ENCODE measurements at places on chromosomes 6 and 20.

DNA sequence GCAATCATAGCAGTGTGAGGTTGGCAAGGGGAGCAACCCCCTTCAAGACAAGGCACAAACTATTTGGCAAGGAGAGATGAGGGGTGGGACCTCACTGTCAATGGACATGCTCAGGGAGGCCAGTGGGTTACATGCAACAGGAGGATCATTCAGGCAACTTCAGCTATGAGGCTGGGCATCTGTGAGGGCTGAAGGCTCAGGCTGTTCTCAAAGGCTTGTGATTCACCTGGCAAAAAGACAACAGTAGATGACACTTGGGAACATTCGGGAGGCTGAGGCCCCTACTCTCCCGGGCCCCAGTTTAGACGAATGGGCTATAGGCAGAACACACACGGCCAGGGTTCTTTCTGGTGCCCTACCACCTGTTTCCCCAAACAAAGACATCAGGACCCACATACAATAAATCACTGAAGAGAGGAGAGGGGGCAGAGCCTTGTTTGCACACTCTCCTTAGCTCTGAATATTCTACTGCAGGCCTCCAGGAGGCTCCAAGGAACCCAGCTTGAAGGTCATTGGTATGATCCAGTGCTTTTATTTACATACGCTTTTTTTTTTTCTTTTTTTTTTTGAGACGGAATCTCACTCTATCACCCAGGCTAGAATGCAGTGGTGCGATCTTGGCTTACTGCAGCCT, 7.9 kb downstream of the TUBB start:
- no peak for DNase-seq

DNA sequence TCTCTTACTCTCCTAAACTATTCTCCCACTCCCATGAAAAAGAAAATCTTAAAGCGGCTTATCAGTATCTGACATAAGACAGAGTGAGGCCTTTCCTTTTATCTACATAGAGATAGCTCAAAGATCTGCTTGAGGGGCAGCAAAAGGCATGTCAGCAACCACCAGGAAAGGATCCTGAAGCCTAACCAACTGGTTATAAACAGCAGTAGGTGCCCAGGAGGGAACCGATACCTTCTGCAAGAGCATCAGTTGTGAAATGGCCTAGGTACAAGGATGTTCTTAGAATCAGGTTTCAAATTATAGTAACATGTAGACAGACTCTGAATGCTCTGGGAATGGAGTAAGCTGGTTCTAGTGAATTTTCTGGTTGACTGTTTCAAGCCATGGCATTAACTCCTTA, 21.4 kb downstream of the JARID2 start:
- DNase-seq = no peak

DNA sequence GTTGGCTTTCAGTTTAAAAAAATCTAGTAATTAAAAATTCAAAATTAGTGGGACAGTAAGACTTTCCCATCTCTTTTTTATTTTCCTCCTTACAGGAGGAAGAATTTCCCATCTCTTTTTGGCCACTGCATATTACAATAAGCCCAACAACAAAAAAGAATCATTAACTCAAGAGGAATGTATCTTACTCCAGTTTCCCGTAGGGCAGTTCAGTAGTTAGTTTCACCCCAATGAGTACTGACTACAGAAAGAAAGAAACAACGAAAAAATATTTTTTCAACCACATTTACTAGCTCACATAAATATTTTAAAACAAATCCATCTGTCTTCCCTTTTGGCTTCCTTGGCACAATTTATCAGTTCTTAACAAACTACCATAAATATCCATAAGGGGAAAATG, 14.9 kb upstream of the BLOC1S5 start:
- no peak for DNase-seq

GRCh38 chr6:14200047-14200446, 82.5 kb downstream of the CD83 start:
- no peak for DNase-seq

GRCh38 chr6:35216851-35217811, 3.4 kb downstream of the SCUBE3 start:
- no peak for DNase-seq

- DNase-seq = no peak
Observed at GRCh38 chr20:38157635-38158495, 7.2 kb downstream of the TGM2 start.

DNA sequence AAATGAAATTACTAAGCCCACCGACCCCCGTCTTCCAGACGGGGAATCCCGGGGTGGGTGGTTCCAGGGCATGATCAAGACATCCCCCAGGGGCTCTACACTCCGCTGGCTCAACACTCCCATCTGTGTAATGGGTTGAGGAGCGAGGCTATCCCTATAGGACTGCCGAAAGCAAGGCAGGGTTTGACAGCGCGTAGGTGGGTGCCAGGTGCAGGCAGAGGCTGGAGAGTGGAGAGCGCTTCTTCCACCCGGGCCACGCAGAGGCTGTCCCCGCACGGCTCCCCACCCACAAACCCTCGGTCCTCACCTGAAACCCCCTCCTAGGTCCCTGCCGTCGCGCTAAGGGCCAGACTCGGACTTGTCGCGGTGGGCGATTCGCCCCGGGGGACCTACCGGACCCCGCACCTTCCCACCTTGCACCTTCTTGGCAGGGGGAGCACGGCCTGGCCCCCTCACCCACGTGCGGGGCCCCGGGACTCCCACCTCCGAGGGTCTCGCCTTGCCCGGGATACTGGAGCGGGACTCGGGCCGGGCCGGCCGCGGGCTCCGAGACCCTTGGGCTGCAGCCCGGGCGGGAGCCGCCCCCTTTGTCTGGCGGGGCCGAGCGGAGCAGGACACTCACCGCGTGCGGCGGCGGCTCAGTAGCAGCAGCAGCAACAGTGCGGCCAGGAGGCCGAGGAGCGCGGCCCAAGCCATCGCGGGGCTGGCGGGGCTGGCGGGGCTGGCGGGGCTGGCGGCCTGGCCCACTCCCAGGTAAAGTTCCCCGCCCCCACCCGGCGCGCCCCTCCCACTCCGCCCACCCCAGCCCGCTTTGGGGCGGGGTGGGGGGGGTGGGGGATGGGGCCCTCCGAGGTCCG, at the start of gene PTGIS:
Gene PTGIS, minus strand, starts transcription at position 717 of the 857 bp plus-strand sequence. Its CDS starts 21 bp downstream, at position 696.
- DNase-seq = no peak

Measured in right renal cortex interstitium (tissue), 3 donors.